SW480 (cell line): ENCODE measurements at places on chromosomes 12 and 14.

GRCh38 chr12:118734266-118734665 lies 247.1 kb upstream of the SRRM4 start:
- DNase-seq, result no peak

DNA sequence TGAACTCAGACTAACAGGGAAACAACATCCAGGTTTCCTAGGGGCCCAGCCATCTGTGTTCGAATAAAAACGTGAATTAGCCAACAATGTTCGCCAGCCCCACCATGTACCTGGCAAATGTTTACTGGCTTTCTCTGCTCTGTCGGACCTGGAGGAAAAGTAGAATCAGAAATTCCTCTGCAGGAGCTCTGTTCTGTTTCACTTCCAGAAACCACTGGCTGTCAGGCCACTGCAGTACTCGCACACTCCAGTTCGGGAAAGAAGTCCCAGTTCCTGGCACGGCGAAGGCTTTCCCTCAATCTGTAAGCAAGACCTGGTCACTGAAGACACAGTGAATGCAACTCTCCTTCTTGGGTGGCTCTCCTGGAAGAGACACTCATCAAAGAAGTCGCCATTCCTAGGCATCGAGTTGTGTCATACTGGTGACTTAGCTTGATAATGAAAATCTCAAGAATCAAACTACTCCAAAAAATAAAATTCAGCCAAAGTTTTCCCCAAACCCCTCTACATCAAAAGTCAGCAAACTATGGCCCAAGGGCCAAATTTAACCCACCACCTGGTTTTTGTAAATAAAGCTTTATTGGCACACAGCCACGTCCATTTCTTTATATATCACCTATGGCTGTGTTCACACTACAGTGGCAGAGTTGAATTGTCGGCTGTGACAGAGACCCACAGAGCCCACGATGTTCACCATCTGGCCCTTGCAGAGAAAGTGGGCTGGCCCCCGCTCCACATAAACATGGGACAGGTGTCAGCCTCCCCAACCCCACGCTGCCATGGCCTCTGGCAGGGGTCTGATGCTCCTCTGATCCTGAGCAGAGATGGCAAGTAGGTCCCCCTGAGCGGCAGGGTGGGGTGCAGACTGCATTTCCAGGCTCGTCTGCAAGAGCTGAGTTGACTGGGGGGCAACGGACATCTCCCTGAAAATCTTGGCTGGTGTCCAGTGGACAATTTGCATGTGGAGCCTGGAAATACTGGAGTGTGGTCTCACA lies 189.2 kb upstream of the DIO3 start:
- no peak for DNase-seq

DNA sequence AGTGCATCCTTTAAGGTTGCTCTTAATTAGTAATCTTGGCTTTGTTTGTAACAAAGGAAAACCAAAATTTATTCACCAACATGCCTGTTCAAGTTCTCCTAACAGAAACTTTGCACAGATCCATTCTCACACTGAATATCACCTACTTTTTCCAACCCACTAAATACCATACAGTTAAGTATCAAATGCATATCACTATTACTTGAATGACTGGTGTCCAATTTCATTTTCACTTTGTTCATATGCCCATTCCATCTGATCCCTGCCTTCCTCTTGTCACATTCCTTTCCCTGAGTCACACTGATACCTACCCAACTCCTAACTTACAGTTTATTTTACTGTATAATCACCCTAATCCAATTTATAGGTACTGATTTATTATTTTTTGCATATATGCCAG lies 286.4 kb downstream of the NELL2 start:
- peak; percentile 62 for DNase-seq

GRCh38 chr12:115421350-115421749 lies 737.4 kb upstream of the TBX3 start:
- DNase-seq, result no peak

DNA sequence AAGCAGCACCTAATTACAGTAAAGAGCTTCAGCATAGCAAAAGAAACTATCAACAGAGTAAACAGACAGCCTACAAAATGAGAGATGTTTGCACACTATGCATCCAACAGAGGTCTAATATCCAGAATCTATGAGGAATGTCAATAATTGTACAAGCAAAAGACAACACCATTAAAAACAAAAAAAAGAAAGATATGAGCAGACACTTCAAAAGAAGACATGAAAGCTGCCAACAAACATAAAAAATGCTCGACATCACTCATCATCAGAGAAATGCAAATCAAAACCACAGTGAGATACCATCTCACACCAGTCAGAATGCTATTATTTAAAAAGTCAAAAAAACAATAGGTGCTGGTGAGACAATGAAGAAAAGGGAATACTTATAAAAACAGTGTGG lies 273.1 kb downstream of the TMTC2 start:
- no peak for DNase-seq

- DNase-seq, result no peak
Observed at GRCh38 chr12:3598896-3599860, 108.2 kb downstream of the PRMT8 start.

DNA sequence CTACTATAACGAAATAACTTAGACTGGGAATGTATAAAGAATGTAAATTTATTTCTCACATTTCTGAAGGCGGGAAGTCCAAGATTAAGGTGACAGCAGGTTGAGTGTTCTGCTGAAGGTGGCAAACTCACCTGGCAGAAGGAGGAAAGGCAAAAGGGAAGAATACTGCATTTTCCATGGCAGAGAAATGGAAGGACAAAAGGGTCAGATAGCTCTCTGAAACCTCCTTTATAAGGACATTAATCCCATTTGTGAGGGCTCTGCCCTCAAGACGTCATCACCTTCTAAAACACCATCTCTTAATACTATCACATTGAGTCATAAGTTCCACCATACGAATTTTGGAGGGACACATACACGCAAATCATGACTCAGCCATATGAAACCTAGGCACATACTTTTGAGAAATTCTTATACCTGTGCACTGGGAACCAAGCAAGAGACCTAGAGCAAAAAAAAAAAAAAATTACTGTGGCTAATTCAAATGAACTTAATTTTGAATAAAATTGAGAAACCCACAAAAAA lies 1669.3 kb upstream of the FLRT2 start:
- no peak for DNase-seq

DNA sequence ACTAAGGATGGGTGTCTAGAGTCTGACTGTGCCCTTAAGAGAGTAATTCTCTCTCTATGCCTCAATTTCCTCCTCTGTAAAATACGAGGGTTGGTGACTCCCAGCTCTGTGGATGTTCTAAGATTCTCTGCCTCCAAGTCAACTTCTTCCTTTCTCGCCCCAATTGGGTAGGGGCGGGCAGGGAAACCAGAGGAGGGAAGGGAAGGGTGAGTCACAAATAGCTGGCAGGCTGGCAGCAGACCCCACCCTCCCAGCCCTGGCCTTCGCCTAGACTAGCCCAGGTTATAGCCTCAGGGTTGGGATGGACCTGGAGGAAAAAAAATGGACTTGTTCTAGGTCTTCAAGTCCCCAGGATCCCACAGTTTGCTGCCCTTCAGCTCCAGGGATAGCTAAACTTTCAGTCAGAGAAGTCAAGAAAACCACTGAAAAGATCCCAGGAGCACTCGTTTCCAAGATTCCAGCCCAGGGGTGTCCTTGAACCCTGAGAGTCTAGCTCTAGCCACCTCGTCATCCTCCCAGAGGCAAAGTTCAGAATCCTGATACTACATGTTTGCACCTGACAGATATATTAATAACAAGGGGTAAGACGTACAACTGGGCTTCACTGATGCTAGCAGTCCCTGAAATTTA lies 2.3 kb downstream of the DGKA start:
- DNase-seq, result peak; percentile 34

DNA sequence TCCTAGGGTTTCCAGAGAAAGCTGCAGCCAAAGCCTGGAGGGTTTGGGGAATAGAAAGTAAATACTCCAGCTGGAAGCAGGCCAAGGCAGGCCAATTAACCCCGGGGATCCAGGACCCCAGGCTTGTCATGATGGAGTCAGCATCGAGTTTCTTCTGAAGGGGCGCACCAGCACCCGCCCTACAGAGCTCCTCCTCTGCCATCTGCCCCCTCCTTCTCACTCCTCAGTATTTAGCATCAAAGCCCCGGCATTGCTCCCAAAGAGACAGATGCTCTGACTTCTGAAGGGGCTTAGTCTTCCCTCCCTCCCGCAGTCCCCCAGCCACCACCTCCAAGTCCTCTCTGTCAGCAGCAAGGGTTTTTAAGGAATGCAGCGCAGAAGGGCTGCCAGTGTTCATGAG lies 285.1 kb upstream of the NOS1 start:
- no peak for DNase-seq

GRCh38 chr12:96425951-96426350 lies 25.7 kb upstream of the CDK17 start:
- no peak for DNase-seq

GRCh38 chr12:127150479-127150878 lies 1116.5 kb upstream of the TMEM132C start:
- DNase-seq, result no peak
